ENCODE measurements at places on chromosomes 3 and 15.
A peak's percentile ranks its signal among the peaks of the same experiment; 100 is the strongest.

DNA sequence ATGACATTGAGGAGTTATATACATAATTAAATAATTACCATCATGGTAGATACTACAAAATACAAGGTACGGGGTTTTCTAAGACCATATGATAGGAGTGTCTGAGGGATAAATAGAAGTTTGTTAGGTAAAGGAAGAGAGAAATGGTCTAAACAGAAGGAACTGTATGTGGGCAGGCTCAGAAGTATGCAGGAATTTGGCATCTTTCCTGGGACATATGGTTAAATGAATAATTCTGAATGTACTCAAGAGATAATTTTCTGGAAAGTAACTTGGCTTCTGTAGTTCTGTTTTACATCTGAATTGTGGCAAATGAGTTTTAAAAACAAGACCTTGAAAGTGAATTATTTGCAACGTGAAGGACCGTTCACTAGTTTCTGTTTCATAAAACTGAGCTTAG is 17.5 kb downstream of the LMCD1 start:
- DNase-seq = no peak

GRCh38 chr15:97683831-97684230 is 276.7 kb upstream of the ARRDC4 start:
- DNase-seq = no peak

- DNase-seq = no peak
These were observed 41.1 kb downstream of the GPD1L start for GRCh38 chr3:32147509-32147908.

DNA sequence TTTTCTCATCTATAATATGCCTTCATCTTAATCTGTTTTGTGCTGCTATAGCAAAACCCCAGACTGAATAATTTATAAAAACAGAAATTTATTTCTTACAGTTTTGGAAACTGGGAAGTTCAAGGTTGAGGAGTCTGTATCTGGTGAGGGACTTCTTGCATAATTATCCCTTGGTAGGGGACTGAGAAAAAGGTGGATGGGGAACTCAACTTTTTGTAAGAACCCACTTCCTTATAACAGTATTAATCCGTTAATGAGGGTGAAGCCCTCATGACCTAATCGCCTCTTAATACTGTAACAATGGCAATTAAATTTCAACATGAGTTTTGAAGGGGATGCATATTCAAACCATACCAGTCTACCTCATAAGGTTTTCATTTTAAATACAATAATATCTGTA is 17.4 kb upstream of the MYH15 start:
- DNase-seq = no peak

GRCh38 chr3:184651904-184652303 is 60.0 kb downstream of the MAGEF1 start:
- no peak for DNase-seq

- no peak for DNase-seq
These were observed 22.6 kb upstream of the ANPEP start for GRCh38 chr15:89837134-89837829.

GRCh38 chr15:98935736-98936135 is 71.9 kb downstream of the PGPEP1L start:
- DNase-seq = no peak

GRCh38 chr3:195893516-195893915 is 14.8 kb downstream of the TNK2 start:
- DNase-seq = no peak

DNA sequence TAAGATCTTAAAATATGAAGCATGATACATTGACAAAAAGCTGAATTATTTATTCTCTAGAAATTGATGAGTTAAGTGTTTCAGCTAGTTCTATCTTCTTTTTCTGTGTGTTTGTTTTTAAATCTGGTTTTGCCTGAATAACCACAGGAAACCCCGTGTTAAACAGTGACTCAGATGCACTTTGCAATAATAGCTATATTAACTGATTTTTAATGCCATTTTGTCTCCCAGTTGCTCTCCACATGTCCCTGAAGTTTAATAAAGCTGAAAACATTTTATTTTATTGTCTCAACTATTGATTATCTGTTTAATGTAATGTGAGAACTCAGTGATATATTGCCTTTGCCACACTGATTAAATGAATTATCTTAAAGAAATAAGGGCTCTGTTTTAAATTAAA is 42.8 kb upstream of the ROBO1 start:
- no peak for DNase-seq

DNA sequence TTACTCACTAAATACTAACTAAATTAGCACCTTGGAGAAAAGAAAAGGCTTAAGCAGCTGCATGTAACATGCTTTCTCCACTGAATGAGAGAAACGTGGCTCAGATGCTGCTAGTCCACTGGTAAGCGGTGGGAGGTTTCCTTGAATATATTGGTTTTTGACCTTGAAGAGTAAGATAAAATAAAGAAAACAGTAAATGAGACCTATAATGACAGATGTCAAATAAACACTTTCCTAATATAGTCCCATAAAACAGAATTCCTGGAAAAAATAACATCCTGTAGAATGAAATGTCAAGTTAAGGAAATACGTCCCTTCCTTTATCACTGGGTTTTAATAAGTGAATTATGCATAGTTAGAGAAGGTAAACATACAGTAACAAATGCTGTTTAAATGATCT is 215.0 kb downstream of the DPH6 start:
- DNase-seq = no peak

GRCh38 chr15:83380059-83380458 is 67.1 kb upstream of the SH3GL3 start:
- no peak for DNase-seq

DNA sequence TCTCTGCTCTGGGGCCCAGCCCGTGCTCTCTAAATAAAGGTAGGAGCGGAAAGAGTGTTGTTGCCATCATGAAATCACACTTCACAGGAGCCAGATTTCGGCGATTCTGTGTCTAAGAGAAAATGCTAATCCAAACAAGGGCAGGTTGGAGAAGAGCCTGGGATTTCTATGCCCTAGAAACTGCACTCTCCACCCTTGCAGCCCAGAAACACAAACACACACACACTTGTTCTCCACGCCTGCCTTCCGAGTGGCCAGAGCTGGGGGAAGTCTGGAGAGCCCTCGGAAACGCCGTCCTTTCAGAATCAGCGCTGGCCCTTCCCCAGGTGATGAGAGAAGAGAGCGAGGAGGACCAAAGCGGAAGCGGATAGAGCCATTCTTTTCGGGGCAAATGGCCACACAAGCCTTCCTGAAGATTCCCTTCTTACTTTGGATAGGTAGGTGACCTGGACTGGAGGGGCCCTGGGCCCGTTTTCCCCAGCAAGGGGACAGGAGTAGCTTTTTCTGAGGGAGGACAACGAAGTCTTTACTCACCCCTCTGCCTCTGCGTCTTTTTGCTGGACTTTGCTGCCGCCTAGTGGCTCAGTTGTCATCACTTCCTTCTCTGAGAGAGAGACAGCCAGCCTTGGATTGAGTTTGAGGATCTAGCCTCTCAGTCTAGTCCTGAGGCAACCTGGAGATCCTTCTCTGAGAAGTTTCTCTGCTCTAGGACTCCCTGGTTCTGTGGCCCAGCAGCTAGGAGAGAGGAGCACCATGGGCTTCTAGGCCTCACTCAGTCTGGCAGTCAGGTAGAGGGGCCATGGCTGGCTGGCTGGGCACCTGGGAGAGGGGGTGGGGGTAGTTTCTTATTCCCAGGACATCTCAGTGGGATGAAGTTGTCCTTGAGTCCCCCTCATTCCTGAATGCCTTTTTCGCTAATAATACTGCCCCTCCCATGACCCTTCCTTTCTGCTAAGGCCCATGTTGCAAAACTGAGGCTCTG is 37.7 kb downstream of the SENP8 start:
- peak; percentile 76 for DNase-seq

GRCh38 chr15:90512981-90513380 is 16.7 kb upstream of the CRTC3 start:
- no peak for DNase-seq

Measured in NCI-H1417 treated with DMSO at 0.1 percent for 48 hours (cell line).